ENCODE measurements at places on chromosomes 11 and 22.

GRCh38 chr11:116219171-116219635 is 553.6 kb downstream of the BUD13 start:
- DNase-seq = no peak

DNA sequence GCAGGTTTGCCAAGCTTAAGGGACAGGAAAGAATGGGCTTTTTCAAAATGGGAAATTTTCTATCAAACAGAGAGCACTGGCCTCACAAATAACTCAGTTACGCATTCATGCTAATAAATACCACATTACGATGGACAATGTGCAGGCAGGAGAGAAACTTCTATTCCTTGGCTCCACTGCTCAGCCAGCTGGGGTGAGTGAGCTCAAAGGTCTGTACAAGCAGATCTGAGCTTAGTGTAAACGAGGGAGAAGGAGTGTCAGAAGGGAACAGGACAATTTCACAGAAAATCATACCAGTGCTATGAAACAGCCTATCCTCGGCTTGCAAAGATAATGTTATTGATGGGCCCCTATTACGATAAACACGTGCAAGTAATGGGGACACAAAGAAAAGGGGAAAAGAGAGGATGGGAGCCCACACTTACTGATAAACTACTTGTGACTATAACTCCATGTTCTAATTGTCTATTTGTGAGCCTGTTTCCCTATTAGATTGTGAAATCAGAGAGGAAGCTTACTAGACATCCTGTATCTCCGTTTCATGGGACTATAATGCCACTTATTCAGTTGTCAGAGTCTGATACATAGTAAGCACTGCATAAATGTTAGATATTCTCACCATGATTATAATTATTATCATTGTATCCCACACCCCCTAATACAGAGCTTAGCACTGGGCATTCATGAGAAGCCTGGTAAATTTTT is 46.3 kb downstream of the AMOTL1 start:
- DNase-seq = no peak

- DNase-seq = no peak
These were observed 5.2 kb upstream of the PLET1 start for GRCh38 chr11:112265659-112266409.

- DNase-seq = no peak
These were observed 39.8 kb downstream of the DRD2 start for GRCh38 chr11:113435190-113435968.

DNA sequence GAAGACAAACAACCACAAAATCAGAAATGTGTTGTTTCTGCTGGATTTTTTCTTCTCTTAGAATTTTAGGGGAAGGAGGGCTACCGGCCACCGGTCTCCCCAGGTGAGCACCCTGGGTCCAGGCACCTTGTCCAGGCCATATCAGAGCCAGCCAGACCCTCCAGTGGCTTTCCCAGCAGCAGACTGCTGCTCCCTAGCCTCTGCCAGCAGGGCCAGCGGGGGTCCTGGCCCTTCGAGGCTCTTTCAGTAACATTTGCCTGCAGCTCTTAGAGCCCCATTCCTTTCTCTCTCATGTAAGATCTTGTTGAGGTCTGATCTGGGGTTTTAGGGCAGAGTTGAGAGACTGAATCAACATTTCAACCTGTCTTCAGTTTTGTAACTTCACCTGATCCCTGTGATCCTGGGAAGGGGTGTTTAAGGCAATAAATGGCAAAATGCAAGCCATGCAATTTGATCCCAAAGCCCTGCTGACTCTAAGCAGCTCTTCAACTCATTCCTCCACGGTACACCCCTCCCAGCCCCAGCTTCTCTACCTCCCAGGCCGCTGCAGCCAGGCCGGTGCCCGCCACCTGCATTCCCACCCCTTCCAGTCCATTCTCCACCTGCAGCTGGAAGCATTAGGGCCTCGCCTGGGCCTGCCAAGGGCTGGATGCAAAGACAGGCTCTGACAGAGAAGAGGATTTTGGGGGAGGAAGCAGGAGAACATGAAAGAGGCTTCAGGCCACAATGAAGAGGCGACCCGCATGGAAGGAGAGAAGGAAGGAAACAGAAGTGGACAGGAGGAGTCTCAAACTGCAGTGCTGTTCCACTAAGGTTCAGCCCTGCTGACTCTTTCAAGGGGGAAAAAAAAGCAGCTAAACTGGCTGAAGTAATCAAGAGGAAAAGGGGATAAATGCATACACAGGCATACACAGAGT is 113.0 kb upstream of the FGF3 start:
- DNase-seq = no peak

- no peak for DNase-seq
These were observed 168.0 kb upstream of the BDNF start for GRCh38 chr11:27868226-27868625.

- DNase-seq = no peak
These were observed 786.8 kb downstream of the FAM181B start for GRCh38 chr11:81946831-81947230.

DNA sequence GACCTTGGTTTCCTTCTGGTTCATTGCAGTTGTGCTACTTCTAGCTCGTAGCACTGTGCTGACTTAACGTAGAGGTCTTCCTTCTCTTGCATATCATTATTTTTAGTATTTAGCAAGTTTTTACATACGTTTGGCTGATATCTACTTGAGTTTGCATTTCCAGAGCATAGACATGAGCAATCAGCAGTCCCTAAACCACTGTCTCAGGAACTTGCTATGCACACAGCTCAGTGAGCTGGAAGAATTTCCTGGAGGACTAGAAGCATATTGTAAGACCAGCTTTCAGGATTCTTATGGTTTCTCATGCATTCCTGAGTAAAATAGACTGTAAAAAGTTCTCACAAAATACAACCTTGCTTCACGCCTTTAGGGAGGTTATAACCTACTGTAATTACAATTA is 226.7 kb upstream of the PDGFD start:
- no peak for DNase-seq

- no peak for DNase-seq
These were observed 7.0 kb downstream of the UNC93B1 start for GRCh38 chr11:67996622-67997474.

GRCh38 chr11:130592056-130592455 is 143.6 kb downstream of the ADAMTS15 start:
- DNase-seq = no peak

GRCh38 chr11:85109141-85109540 is 518.0 kb downstream of the DLG2 start:
- DNase-seq = no peak
